ENCODE measurements at places on chromosomes 4 and X. TPM values are rescaled to one million over a fixed set of nuclear protein-coding genes. Genes with fewer than 3 reads are reported as not detected.

The PDE5A gene
- total RNA-seq, result 13.8 TPM

The MAGED4B gene
- total RNA-seq, result 32.9 TPM

The TLR2 gene
- not detected for total RNA-seq

The SAGE1 gene
- not detected for total RNA-seq

The RPS6KA6 gene
- 5.4 TPM for total RNA-seq

The C4orf51 gene
- not detected for total RNA-seq

The TKTL2 gene
- not detected for total RNA-seq

The PPP4R3C gene
- not detected for total RNA-seq

The F8A1 gene
- total RNA-seq, result 2.9 TPM

The PNPLA4 gene
- total RNA-seq, result 3.0 TPM

The BMPR1B gene
- 0.76 TPM for total RNA-seq

The NOX1 gene
- not detected for total RNA-seq

The CXCL6 gene
- total RNA-seq, result 8.1 TPM

The ATP2B3 gene
- not detected for total RNA-seq

The SOWAHB gene
- total RNA-seq, result not detected

The HSFX1 gene
- total RNA-seq, result 0.25 TPM

The SERTM2 gene
- total RNA-seq, result not detected

The PAGE2B gene
- not detected for total RNA-seq

The POU4F2 gene
- not detected for total RNA-seq

The VCX3A gene
- not detected for total RNA-seq

The AFF2 gene
- 1.1 TPM for total RNA-seq

The LIN54 gene
- 10.4 TPM for total RNA-seq

The HSFX3 gene
- total RNA-seq, result not detected

The RAB39B gene
- total RNA-seq, result 2.0 TPM

The ADH1B gene
- not detected for total RNA-seq

The NDP gene
- 0.13 TPM for total RNA-seq

The LONRF3 gene
- 0.54 TPM for total RNA-seq

The NDST3 gene
- total RNA-seq, result not detected

The RIBC1 gene
- total RNA-seq, result 0.32 TPM

The USP17L20 gene
- total RNA-seq, result not detected

The LDB2 gene
- 79.7 TPM for total RNA-seq

The GRPR gene
- total RNA-seq, result not detected
